Kasumi-1 (cell line): ENCODE measurements at places on chromosomes 3 and 15.

- no peak for DNase-seq
Observed at GRCh38 chr3:187942658-187943241, 197.5 kb upstream of the BCL6 start.

GRCh38 chr3:172688588-172688987 lies 22.3 kb downstream of the NCEH1 start:
- no peak for DNase-seq

DNA sequence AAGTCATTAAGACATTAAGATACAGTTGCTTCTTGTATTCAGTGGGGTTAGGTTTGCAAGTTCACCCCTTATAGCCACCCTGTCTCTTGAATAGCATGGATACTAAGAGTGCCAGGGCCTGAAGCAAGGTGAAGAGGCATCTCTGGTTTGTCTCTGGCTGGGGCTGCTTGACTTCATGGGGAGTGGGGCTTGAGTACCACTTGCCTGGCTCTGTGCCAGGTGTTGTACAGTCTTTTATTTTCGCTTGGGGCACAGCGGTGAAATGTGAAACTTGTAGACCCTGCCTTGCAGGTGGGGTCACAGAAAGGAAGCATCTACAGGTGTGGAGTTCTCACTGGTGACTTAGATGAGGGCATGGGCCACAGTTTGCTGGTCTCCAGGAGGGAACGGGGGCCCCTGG lies 152.1 kb downstream of the PDE8A start:
- no peak for DNase-seq

- no peak for DNase-seq
Observed at GRCh38 chr15:90645873-90646575, 71.1 kb upstream of the BLM start.

- DNase-seq = no peak
Observed at GRCh38 chr3:81003817-81004216, 757.6 kb downstream of the GBE1 start.

DNA sequence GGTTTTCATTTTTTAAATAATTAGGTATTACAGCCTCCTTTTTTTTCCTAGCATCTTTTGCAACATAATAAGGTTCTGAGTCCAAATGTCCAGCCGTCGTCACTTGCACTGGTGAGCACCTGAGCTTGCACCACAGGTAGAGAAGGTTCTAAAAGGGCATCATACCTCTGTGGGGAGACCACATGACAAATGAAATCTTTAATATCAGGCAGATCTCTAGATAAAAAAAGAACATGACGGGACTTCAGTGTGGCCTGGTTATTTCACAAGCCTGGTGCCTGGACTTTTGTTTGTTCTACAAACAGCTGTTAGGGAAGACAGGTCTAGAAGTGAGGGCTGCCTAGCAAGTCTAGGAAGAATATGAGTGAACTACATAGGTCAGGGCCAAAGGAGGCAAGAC lies 3.6 kb downstream of the ZBED2 start:
- DNase-seq = no peak

GRCh38 chr3:12462159-12462947 lies 21.9 kb upstream of the TSEN2 start:
- DNase-seq = no peak

GRCh38 chr3:188646592-188646991 lies 492.6 kb downstream of the LPP start:
- DNase-seq = peak; percentile 9

DNA sequence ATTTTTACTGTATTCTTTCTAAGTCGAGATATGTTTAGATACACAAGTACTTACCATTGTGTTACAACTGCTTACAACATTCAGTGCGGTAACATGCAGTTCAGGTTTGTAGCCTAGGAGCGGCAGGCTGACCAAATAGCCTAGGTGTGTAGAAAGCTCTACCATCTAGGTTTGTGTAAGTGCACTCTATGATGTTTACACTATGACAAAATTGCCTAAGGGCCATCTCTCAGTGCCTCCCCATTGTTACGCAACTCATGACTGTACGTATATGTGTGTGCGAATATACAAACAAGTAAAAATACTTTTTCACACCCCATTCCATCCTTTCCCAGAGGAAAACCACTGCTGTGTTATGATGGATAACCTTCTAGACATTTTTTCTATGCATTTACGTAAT lies 44.3 kb downstream of the PXYLP1 start:
- no peak for DNase-seq

GRCh38 chr15:90307661-90308060 lies 42.2 kb downstream of the NGRN start:
- no peak for DNase-seq

DNA sequence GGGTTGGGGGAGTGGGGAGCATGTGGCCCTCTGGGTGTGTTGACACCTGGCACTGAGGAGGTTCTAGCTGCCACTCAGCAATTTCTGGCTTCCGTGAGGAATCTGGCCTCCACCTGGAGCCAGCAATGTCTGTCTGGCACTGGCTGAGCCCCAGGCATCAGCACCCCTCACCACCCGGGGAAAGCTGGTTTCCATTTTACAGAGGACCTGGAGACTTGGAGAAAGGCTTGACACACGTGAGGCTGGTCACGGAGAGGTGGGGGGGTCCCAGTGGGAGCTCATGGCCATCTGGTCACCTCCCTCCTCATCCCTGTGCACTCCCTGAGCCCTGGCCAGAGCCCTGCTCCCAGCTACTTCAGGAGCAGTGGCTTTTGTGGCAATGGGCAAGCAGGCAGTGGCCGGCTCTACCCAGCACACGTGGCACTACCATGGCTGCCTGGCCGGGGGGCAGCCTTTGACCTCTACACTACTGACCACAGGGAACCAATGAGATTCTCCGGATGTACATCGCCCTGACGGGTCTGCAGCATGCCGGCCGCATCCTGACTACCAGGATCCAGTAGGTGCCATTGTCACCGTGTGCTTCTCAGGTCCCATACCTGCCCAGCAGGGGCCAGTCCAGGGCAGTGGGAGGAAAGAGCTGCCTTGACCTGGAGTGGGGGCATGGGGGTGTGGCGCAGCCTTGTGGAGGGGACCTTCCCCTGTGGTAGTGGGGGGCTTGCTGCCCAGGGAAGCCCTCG lies 28.5 kb downstream of the ACAD9 start:
- no peak for DNase-seq

- DNase-seq = no peak
Observed at GRCh38 chr15:60859996-60860494, 369.1 kb downstream of the RORA start.

GRCh38 chr3:43695443-43695842 lies 4.7 kb downstream of the ABHD5 start:
- no peak for DNase-seq

GRCh38 chr3:57158813-57159738 lies 6.1 kb downstream of the IL17RD start:
- DNase-seq = peak; percentile 73

- peak; percentile 87 for DNase-seq
Observed at GRCh38 chr15:85624291-85624801, 170.4 kb downstream of the KLHL25 start.

DNA sequence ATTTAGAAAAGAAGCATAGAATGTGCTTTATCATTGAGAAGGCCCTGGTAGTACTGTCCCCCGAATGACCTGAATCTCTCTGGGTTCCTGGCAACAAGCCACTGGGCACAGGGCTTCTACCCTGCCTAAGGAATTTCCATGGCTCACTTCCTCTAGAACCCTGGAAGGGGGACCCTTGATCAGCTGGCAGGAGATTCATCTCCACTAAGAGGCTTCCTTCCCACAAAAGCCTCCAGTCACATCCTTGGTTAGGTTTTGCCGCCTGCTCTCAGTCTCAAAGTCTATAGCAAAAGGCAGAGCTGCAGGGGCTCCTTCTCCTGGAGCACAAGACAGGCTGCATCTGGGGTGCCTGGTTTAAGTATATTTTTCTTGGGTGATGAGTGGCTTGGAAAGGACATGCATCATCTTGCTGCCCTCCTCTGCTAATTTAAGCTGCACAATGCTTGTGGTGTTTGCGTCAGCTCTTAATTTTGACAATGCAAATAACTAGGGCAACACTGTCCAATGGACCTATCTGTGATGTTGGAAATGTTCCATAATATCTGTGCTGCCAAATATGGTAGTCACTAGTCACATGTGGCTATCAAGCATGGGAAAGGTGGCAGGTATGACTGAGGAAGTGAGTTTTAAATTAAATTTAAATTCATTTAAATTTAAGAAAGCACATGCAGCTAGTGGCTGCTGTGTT lies 33.4 kb upstream of the RARRES1 start:
- DNase-seq = no peak

DNA sequence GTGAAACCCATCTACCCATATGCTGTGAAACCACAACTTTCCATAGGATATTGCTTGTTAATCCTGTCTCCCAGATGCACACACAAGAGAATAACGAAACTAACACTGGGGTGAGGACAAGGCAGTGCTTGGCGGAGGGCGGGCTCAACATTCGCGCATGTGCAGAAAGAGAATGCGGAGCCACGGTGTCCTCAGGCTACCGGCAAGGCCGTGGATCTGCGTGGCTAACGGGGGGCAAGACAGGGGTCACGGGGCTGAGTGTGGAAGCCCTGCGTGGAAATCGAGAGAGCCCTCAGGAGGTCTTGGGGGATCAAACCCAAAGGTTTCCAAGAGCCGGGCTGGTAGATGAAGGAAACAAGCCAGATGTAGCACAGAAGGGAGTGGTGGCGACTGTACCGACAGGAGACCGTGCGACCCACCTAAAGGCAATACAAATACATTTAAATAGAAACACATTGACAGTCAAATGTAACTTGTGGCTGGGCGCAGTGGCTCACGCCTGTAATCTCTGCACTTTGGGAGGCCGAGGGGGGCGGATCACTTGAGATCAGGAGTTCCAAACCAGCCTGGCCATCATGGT lies 48.5 kb upstream of the TRA2B start:
- no peak for DNase-seq

DNA sequence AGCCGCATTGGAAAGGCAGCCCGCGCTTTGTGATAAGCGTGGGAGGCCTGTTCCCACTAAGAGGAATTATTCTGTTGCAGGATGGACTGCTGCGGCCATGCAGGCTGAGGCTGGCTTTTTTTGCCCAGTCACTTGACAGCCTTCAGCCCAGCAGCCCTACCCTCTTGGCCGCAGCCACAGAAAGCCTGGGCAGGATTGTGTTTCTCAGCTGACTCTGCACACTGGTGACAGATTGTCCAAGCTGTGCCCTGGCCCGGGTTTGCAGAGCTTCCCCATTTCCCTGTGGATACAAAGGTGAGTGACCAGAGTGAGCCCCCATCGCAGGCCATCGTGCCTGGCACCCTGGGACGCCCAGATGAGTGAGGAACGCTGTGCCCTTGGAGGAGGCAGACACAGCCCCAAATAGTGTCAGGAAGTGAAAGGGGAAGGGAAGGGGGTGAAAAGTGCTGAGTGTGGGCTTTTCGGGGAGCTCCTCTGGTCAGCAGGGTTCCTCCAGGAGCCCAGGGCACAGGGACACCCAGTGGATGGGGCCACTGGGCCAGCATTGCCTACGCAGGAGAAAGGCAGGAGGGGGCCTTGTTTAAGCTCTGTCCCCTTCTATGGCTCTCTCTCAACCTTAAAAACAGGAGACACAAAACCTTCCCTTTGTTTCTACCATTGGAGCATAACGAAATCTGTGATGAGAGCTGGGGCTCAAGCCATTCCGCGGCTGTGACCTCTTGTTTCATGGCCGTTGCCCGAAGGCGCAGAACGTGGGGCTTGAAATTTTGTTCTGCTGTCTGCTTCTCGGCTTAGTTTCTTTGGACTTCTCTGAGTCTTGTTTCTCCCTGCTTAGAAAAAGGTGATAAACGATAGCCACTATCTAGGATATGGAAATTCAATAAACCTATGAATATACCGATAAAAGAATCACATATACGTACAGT lies 91.5 kb upstream of the MEF2A start:
- no peak for DNase-seq

GRCh38 chr15:75578173-75578947 lies 755 bp downstream of the PTPN9 start:
- DNase-seq = no peak

- DNase-seq = no peak
Observed at GRCh38 chr3:129594409-129594808, 12.1 kb downstream of the PLXND1 start.

- DNase-seq = no peak
Observed at GRCh38 chr3:98903099-98903498, 1.6 kb upstream of the DCBLD2 start.

- DNase-seq = peak; percentile 33
Observed at GRCh38 chr15:66369773-66370651, 13.5 kb upstream of the TIPIN start.

DNA sequence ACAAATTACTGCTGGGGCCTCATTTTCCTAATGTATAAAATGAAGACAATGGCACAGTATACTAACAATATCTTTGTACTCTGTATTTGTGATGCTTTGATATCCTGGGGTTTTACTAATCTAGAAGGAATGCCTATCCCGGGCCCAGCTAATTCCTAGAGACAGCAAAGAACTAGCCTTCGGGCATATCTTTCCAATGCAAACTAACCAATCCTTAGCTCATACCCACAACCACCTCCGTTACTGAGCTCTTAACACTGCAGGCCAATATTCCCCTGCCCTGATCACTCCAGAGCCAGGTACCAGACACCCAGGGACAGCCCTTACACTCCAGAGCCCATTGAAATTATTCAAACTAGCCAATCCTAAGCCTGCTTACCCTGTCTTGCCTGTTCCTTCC lies 309.0 kb downstream of the ULK4 start:
- no peak for DNase-seq

- no peak for DNase-seq
Observed at GRCh38 chr3:117304681-117305080, 595.1 kb downstream of the TUSC7 start.
